ENCODE measurements at places on chromosomes 2 and 18.

DNA sequence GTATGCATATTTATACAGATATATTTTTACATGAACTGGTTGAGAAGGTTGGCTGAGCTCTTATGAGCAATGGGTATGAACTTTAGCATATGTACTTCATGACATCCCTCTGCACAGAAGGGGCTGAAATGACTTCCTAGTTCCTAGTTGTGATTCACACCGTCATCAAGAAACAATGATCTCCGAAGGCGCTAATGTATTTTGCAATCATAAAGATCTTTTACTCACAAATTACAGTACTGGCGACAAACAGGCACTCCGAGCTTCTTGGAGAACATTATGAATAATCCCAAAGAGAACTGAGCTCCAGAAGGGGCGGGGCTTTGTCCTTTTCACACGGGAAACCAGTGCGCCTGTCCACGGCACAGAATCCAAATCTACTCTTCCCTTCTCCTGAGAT lies 18.1 kb downstream of the BCL2 start:
- no peak for DNase-seq

- DNase-seq = no peak
Measured at GRCh38 chr2:27042985-27043634, 8.4 kb upstream of the AGBL5 start.

DNA sequence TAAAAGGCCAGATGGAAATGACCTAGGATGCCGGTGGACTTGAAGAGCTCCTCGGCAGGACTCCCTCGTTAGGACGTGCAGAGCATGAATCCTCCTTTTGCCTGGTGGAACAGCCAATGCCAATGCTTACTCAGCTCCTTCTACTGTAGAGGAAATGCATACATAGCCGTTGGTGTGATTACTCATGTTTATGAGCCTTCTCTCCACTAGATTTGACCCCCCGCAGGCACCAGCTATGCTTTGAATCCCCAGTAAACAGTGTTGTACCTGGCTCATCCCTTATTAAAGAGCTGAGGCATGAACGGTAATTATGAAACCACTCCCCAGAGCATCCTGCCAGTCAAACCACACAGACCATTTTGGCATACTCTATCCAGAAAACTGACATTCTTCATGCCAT lies 172.8 kb downstream of the ANTXR1 start:
- DNase-seq = no peak

DNA sequence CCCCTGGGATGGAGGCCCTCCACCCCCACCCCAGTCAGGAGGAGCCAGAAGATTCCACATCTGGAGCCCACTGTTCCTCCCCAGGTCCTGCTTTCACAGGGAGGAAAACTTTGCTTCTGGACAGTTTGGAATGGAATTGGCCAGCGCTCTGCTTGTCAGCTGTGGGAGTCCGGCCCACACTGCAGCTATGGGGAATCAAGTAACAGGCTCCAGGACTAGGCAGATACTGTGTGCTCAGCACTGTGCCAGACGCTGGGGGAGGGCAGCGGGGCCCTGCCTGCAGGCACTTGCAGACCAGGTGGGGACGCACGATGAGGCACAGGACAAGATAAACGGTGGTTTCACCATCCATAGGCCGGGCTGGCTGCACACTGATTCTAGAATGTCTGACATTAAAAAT lies 114.0 kb downstream of the STPG4 start:
- no peak for DNase-seq

GRCh38 chr18:35479911-35480586 lies 17.7 kb downstream of the INO80C start:
- DNase-seq = no peak

- DNase-seq = no peak
Measured at GRCh38 chr18:57561728-57562423, 24.6 kb downstream of the FECH start.

DNA sequence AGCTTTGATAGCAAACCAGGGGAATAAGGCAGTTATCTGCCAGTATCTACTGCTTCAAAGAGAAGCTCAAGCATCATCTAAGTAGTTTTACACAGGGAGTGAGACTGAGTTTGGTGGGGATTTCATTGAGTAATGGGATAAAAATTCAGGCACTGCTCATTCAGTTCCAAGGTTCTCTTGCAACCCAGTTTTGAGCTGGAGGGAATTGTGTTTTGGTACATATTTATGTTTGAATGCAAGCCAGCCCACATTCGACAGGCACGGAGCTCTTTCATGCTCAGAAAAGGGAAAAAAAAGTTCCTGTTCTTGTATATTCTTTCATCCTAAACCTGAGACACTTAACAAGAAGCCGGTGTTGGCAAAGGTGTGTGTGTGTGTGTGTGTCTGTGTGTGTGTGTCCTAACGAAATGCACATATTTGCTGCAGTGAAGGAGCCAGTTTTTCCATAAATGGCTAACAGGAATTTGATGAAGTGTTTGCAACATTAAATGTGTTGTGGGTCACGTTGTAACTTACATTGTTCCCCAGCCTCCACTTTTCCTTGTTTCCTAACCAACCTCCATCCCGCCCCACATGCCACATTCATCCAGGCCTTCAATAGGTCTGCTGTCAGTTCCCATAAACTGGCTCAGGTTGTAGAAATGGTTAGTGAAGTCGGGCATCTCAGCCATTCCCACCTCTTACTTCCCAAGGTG lies 311.1 kb downstream of the TXNL1 start:
- no peak for DNase-seq

- no peak for DNase-seq
Measured at GRCh38 chr2:70473101-70473722, 80.4 kb downstream of the TGFA start.

GRCh38 chr2:175036582-175037018 lies 31.4 kb upstream of the CHN1 start:
- no peak for DNase-seq

GRCh38 chr2:60347781-60348180 lies 205.7 kb downstream of the BCL11A start:
- DNase-seq = no peak

GRCh38 chr2:236168110-236169080 lies at the start of gene GBX2:
Gene GBX2, minus strand, starts transcription at chr2:236168386. Its CDS starts 415 bp downstream, at chr2:236167971.
- no peak for DNase-seq

Data from NK-92 treated with Interleukin-12 subunit alpha and Interleukin-12 subunit beta, amount 100 ng/mL, for 24 hours (cell line).